ENCODE measurements at places on chromosomes 16 and 17.

DNA sequence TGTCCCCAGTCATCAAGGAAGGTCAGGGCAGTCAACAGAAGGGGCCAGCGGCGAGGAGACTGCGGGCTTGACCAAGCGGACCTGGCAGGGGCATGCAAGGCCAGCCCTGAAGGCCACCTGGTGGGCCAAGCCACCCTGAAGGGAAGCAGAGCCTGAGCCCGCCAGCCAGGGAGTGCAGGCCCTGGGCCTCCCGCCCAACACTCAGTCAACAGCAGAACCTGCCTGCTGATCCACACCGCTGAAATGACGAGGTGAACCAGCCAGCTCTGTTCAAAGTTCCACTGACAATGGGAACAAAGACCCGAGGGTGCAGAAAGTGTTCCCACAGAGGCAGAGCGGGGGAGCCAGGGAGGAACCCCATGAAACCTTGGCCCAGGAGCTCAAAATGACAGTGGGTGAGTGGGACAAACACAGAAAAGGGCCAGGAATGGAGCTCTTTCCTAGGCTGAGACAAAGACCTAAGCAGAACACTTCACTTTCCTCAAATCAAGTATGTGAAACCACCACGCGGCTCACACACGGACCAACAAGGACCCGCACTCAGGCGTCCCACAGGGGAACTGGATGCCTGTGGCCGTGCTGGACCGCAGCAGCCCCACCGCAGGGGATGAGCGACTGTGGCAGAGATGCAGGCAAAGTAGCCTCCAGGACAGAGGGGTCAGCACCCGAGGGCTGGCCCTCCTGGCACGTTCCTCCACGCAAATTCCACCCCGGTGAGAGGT is 12.0 kb downstream of the AXIN1 start:
- no peak for DNase-seq

GRCh38 chr17:67544364-67544955 is 167.4 kb downstream of the PITPNC1 start:
- no peak for DNase-seq

- DNase-seq = no peak
Measured at GRCh38 chr16:68081861-68082628, 3.1 kb upstream of the NFATC3 start.

GRCh38 chr17:67442787-67443624 is 65.9 kb downstream of the PITPNC1 start:
- no peak for DNase-seq

DNA sequence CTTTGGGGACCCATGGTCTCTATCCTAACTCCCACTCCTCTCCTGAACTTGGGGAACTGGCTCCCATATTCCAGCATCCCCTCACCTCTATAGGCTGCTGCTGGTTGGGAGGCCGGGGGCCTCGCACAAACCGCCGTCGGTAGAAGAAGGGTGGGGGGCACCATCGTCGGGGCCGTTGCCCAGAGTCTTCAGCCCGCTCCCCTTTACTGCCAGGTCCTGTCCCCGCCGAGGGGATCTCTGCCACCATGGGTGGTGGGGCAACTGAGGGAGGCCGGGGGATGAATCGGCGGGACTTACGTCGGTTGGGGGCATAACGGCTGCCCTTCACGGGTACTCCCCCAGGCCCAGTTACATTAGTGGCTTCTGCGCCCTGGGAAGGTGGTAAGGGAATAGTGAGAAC is 4.3 kb downstream of the YBX2 start:
- DNase-seq = no peak

DNA sequence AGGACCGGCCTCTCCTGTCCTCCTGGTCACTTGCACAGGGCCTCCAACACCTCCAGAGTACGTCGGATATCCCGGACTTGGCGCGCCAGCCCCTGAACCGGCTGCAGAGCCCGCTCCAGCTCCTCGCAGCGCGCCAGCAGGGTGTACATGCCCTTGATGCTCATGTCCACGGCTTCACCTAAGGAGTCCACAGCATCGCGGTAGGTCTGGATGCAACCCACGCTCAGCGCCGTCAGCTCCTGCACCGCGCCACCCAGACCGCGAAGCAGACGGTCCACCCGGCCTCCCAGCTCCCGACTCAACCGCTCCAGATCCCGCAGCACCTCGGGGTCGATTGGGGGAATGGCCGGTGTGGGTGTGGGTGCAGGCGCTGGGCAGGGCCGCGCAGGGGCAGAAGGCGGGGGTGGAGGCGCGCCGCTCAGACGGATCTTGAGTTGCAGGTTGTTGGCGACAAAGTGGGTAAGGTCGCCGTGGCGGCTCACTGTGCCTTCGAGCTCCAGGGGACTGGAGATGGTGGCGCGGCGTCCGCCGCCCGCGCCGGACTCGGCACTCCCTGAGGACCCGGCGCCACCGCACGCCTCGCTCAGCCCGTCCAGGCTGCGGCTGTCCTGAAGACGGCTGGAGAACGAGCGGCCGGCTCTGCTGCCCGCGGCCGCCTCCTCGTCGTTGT is 804 bp downstream of the BORCS6 start:
- DNase-seq = no peak

GRCh38 chr16:51816929-51817328 is 665.9 kb upstream of the SALL1 start:
- DNase-seq = no peak

GRCh38 chr16:89761304-89761922 is 40.1 kb downstream of the ZNF276 start:
- no peak for DNase-seq

DNA sequence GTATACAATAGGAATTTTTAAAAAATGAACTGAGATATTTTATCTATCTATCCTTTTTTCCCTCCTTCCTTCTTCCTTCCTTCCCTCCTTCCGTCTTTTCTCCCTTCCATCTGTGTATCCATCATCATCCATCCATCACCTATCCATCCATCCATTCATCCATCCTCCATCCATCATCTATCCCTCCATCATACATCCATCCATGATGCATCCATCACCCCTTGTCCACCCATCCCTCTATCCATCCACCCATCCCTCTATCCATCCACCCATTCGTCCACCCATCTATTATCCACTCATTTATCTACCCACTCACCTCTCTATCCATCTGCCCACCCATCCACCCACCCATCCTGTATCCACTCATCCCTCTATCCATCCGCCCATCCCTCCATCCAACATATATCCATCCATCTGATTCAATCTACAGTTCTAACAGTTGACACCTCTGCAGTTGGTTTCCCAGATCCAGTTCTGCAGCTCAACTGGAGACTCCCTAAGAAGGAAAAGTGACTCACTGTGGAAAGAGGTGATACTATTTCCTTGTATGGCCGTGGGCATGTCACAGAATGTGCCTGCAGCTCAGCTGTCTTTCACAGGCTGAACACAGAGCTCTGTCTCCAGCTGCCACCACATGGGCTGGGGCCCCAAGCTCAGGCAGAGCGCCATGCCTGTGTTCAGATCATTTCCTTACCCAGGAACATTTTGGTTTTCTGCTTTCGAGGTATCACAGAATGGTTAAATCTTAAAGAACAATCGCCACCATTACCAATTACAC is 130.8 kb downstream of the XYLT1 start:
- DNase-seq = no peak

GRCh38 chr17:56119936-56120335 is 33.3 kb upstream of the ANKFN1 start:
- DNase-seq = no peak

- no peak for DNase-seq
Measured at GRCh38 chr17:41787021-41787418, 509 bp upstream of the JUP start.

DNA sequence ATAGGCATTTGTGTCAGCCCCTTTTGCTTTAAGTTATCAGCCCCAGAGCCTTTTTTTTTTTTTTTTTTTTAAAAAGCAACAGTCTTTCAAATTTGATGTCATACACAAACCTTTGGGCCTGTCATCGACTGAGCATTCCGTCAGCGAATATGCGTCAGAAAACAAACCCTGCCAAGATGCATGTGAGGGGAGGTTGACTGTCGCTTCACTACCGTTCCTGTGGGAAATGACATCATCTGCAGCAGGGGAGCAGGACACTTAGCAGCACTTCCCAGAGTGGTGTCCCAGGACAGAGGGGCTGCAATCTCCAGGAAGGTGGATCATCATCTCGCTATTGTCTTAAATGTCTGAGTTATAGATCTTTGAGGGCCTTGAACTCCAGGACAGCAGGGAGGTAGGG is 358.3 kb downstream of the SNX29 start:
- DNase-seq = no peak

- DNase-seq = no peak
Measured at GRCh38 chr16:86277221-86277620, 233.1 kb upstream of the FOXF1 start.

GRCh38 chr17:47894498-47895346 is 1.3 kb upstream of the SP2 start:
- DNase-seq = no peak
